NCI-H2107 (cell line): ENCODE measurements at places on chromosomes 16 and 17.

GRCh38 chr17:28723159-28723835 lies 2.7 kb downstream of the TLCD1 start:
- no peak for DNase-seq

DNA sequence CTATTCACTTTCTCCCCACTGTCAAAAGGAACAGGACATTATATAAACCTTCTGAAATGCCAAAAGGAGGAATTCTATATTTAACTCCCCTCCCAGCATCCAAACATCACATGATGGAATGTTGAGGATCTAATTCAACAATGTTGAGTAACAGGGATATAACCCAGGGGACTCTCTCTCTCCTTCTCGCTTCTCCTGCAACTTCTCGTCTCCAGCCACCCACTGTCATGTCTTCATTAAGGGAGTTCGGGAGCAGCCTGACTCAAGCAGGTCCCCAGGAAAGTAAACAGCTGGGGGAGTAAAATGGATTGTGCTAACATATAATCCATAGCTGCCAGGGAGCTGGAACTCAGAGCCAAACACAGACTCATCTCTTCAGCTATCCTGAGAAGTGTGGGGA lies 51.7 kb downstream of the GRIN2A start:
- DNase-seq: no peak

- DNase-seq: no peak
Measured at GRCh38 chr16:12132850-12133440, 156.4 kb downstream of the SNX29 start.

DNA sequence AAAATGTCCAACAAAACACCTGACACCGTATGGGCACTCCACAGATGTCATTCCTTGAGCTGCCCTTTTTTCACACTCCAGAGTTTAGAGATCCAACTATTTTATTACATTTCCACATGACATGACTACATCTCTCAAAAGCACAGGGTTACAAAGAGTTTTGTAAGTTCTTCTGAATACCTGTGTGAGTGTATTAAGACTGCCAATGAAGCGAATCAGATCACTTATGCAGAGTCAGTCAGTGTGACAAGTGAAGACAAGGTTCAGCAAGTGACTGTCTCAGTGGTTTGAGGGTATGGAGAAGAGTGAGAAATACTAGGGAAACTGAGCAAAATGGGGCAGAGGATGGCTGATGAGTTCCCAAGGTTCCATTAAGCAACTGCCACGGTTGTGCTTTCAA lies 8.4 kb downstream of the SDR42E1 start:
- no peak for DNase-seq

DNA sequence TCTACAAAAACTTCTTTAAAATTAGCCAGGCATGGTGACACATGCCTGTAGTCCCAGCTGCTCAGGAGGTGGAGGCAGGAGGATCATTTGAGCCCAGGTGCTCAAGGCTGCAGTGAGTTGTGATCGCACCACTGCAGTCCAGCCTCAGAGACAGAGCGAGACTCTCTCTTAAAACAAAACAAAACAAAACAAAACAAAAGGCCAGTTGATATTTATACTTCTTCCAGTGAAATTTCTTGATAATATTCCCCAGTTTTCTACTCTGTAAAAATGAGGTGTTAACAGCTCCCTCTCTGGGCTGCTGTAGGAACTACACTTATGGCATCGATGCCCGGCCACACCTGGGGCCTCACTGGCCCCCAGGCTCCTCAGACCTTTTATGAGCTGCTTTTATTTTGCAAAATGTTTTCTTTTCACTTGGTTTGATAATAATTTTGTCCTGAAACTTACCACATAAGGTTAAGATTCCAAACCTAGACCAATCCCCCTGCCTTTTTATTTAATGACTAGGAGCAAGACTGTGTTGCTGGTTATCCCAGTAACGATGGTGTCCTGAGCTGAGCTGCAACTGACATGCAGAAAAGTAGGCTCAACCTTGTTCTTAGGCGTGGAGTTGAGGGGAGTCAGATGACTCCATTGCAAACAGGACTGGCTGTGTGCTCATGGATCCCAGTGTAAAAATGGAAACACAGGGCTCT lies 17.6 kb downstream of the MAPK8IP3 start:
- no peak for DNase-seq

DNA sequence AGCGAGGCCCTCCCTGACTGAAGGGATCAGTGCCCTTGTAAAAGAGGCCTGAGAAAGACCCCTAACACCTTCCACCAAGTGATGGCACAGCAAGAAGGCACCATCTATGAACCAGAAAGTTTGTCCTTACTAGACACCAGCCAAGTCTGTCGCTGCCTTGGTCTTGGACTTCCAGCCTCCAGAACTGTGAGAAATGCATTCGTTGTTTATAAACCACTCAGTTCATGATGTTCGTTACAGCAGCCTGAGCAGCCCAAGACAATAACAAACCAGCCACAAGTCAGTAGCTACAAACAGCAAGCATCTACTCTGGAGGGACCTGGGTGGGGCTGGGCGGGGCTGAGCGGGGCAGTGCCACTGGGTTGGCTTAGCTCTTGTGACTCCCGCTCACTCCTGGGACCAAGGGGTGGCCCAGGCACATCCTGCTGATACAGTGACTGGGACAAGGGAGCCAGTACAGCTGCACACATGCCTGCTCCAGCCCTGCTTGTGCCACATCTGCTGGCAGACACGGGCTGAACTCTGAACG lies 234.9 kb downstream of the IRF8 start:
- no peak for DNase-seq

GRCh38 chr17:82548681-82549303 lies 29.3 kb downstream of the FOXK2 start:
- no peak for DNase-seq

GRCh38 chr17:55909776-55910175 lies 158.9 kb downstream of the PCTP start:
- DNase-seq: no peak

GRCh38 chr16:6032438-6032837 lies 934.8 kb upstream of the EEF2KMT start:
- no peak for DNase-seq

- peak; percentile 14 for DNase-seq
Measured at GRCh38 chr17:549177-550040, 165.2 kb downstream of the VPS53 start.

- no peak for DNase-seq
Measured at GRCh38 chr17:81665205-81666091, 957 bp downstream of the OXLD1 start.

DNA sequence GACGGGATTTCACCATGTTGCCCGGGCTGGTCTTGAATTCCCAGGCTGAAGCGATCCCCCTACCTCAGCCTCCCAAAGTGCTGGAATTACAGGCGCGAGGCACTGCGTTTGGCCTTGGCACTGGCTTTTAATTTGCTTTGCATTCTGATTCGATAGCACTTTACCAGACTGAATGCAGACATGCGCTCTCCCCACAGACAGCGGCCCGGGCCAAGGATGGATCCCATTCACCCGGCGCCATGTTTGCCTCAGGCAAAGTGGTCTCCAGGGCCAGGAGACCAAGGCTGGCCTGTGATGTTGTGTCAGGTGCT lies 41.7 kb downstream of the DHRS7B start:
- no peak for DNase-seq

DNA sequence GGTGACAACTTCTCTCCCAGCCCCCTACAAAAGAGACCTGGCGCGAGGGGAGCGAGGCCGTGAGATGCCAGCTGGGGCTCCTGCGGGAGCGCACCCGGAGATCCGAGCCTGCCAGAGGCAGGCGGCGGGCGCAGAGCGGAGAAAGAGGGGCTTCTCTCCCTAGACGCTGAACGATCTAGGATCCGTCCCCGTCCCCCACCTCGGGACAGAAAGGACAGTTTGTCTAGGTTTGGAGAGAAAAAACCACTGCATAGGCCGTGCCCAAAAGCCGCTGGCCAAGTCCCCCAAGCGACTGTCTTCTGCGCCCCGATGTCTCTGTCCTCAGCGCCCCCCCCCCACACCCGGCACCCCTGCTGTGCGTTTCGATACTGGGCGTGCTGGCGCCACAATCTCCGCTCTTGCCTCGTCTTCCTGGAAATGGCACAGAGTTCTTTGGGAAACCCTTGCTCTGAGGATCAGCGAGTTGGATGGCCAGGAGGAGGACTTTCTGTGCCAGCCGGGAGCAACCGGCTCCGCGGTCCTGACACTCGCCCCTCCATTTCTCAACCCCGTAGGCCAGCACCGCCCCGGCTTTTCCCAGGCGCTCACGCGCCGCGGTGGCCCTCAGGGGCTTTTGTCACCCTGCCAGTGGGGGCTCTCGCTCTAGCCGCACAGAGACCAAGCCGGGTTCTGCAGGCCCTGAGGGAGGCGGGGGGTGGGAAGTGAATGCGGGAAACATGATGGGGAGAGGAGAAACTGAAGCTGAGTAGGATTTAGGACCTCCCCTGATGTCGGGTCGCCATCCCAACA lies 1.0 kb downstream of the SSTR2 start:
- DNase-seq: no peak

DNA sequence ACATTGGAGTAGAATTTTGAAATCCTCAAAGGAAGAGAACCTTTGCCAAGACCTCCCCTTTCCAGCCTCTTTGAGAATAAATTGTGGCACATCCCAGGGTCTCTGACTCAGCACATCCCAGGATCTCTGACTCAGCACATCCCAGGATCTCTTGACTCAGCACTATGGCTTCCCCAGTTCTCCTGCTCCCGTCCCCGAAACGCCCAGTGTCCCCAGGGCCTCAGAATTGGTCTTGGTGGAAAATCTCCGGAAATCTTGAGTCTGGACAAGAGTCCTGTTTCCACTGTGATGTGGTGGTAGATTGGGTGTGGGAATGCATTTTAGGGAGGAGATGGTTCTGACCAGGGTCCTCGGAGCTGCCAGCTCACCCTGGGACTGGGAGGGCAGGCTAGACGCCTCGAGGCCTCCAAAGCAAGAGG lies 19.2 kb downstream of the PLXDC1 start:
- DNase-seq: no peak

- no peak for DNase-seq
Measured at GRCh38 chr16:23570992-23571632, 13.6 kb downstream of the UBFD1 start.

GRCh38 chr16:66382171-66382965 lies 15.9 kb downstream of the CDH5 start:
- no peak for DNase-seq

- DNase-seq: no peak
Measured at GRCh38 chr16:17696616-17697015, 225.9 kb upstream of the XYLT1 start.

DNA sequence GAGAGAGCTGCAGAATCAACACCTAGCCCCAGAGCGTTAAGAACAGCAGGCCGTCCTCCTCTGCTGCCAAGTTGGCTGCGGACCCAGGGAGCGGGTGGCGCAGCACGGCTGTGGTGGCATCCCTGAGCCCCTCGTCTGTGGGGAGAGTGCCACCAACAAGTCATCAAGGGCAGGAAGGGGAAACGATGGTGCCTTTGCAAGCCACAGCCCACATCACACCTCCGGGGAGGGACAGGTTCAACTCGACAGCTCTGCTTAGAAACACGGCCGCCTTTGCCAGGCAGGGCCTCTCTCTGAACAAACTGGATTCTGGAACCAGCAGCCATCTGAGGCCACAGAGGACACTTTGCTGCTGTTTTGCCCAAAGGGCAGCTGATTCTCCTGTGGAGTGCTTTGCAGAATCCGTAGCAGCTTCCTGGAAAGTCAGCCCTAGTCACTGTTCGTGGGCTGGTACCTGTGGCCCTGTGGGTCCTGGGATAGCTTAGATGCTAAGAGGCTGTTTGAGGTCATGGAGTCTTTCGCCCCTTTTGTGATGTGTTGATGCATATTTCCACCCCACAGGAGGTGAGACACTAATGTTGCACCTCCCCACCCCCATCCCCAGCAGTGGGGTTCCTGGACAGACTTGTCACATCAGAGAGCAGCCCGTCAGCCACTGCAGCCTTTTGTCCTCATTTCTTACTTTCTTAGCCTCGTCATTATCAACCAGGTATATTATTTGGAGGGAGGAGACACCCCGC lies 270.6 kb downstream of the CPPED1 start:
- DNase-seq: no peak

DNA sequence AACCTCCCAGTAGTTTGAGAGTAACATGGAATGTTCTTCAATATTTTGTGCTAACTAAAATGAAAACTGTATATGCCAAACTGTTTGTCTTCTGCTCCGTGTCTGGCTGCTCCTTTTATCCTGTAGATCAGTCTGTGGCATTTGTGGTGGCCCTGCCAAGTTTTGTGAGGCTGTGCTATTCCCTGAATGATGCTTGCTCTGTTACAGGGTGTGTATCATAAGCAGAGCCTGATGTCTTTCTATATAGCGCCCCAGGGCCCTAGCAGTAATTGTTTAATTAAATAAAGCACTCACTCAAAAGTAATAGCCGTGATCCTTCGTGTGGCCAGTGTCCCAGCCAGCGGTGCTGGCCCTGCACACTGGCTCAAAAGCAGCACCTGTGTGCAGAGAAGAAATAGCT lies 27.8 kb upstream of the NAT9 start:
- DNase-seq: no peak

- DNase-seq: no peak
Measured at GRCh38 chr16:31010585-31011325, at the start of gene STX1B. STX1B (minus strand) TSS chr16:31010638; CDS start chr16:31010396, 242 bp downstream.

DNA sequence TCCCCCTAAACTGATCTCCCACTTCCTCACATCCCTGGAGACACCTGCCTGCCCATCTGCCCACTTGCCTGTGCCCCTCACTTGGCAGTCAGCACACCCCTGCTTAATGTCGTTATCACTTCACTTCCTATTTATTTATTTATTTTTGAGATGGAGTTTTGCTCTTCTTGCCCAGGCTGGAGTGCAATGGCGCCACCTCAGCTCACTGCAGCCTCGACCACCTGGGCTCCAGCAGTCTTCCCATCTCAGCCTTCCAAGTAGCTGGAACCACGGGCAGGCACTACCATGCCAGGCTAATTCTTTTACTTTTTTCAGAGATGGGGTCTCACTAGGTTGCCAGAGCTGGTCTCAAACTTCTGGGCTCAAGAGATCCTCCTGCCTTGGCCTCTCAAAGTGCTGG lies 23.5 kb upstream of the PHOSPHO1 start:
- DNase-seq: no peak

DNA sequence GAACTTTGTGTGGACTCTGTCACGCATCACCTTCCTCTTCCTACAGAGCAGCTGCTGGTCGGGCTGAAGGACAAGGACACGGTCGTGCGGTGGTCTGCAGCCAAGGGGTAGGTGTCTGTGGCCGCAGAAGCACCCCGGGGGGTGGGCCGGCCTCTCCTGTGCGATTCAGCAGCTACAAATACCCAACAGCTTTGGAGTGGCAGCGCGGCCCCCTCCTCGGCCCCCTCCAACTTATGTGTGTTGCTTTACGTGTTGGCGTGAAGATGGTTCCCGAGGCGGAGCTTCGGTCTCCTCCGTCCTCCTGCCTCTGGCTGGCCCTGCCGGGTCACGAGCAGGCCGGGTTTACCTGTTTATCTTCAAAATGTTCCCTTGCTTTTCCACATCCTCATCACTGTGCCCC lies 32.3 kb downstream of the ZNF750 start:
- DNase-seq: no peak

DNA sequence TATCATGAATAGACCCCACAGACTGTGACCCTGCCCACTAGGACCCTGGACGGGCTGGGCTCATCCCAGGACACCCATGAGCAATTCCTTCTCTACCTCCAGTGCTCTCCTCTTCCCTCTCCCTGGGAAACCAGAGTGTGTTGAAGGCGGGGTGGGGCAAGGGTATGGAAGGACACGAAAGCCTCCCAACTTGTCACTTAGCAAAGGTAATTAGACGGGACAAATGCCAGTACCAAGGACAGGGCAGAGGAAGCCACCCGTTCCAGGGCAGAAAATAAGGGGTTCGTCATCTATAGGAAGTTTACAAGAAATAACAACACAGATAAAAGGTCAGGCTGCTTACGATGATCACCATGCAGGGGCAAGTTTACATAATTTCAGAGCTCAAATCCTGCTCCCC lies 4.9 kb upstream of the EPX start:
- no peak for DNase-seq

GRCh38 chr16:17037499-17037898 lies 433.3 kb downstream of the XYLT1 start:
- no peak for DNase-seq
